ENCODE measurements at places on chromosomes 16 and 17.
A peak's percentile ranks its signal among the peaks of the same experiment; 100 is the strongest.

DNA sequence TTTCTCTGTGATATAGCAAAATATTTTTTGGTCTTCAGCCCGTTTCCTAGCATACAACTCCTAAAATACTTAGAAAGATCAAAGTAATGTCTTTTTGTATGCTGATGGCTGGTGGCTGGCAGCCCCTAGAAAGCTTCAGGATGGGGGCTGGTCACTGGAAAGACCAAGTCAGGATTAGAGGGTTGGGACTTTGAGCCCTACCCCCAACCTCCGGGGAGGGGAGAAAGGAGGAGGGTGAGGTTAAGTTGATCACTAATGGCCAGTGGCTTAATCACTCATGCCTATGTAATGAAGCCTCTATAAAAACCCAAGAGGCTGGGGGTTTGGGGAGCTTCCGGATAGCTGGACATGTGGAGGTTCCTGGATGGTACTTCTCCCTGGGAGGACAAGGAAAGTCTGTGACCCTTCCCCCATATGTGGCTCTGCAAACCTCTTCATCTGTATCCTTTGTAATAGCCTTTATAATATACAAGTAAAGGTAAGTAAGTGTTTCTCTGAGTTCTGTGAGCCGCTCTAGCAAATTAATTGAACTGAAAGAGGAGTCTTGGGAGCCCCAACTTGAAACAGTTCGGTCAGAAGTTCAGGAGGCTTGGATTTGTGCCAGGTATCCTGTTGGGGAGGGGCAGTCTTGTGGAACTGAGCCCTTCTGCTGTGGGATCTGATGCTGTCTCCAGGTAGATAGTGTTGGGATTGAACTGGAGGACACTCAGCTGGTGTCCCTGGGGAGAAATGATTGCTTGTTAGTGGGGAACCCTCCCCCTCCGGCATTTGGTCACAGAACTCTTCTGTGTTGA, 3.5 kb downstream of the SLC7A6 start:
- DNase-seq, result no peak

GRCh38 chr16:74582970-74583369, 23.9 kb downstream of the GLG1 start:
- DNase-seq, result no peak

- DNase-seq, result no peak
These were observed 240.1 kb downstream of the UTP18 start for GRCh38 chr17:51500454-51500853.

GRCh38 chr17:48633266-48633677, 7.1 kb upstream of the HOXB9 start:
- DNase-seq, result no peak

GRCh38 chr16:65353183-65353582, 231.3 kb upstream of the CDH11 start:
- DNase-seq, result no peak

GRCh38 chr16:88568710-88569613, 1.2 kb upstream of the ZC3H18 start:
- DNase-seq, result no peak

DNA sequence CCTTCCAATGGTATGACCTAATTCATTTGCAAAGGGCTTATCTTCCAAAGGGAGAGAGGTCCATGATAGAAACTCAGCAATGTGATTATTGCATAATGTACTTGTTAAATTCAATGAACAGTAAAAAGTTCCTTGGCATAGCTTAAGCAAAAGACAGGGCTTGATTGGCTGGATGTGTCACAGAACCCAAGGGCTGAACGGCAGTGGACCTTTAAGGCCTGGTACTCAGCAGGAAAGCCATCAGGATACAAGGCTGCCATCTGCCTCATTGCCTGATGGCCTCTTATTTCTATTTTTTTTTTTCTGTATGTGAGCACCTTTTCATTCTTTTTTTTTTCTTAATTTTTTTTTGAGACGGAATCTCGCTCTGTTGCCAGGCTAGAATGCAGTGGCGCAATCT, 208.9 kb upstream of the WSCD1 start:
- DNase-seq, result no peak

GRCh38 chr16:10168258-10168657, 14.0 kb downstream of the GRIN2A start:
- DNase-seq, result no peak

GRCh38 chr16:84486126-84486525, 18.3 kb downstream of the MEAK7 start:
- no peak for DNase-seq

DNA sequence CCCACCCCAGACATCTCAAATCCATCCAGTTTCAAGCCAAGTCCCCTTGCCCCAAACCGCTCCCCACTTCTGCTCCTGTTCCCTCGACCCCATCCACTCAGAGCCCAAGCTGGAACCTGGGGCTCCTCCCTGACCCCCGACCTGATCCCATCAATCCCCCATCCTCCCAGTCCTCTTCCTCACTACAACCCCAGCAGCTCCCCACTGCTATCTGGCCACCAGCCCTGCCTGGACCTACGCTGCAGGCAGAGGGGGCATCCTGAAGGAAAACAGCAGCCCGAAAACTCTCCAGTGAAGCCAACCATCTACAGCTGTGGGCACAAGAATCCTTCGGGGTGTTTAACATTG, 3.9 kb downstream of the FDXR start:
- no peak for DNase-seq

DNA sequence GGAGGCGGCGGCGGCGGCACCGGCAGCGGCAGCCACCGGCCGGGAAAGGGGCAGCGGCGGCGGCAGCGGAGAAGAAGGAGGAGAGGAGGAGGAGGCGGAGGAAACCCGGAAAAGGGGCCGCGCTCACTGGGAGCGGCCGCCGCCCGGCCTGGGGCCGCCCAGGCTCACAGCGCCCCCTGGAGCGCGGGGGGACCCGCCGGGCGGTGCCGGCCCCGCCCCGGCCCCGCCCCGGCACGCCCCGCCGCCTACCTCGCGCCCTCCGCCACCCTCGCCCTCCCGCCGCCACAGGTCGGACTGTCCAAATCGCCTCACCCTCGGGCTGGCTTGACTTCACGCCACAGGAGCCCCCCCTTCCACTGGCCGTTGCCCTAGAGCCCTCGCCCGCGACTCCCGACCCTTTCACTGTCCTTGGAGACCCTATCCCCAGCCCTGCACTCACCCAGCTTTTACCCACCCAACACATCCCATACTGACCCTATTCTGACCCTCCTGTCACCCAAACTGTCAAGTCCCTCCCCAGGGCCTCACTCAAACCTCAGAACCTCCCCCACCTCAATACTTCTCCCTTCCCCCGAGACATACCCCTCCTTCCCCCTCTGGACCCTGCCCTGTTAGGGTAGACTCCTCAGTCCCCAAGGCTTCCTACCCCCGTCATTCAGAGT, at the start of gene CSNK2A2:
TSS of gene CSNK2A2 (minus strand) at position 85 of the 662 bp plus-strand sequence. CDS start 370 bp downstream, outside the sequence.
- DNase-seq, result peak; percentile 67

DNA sequence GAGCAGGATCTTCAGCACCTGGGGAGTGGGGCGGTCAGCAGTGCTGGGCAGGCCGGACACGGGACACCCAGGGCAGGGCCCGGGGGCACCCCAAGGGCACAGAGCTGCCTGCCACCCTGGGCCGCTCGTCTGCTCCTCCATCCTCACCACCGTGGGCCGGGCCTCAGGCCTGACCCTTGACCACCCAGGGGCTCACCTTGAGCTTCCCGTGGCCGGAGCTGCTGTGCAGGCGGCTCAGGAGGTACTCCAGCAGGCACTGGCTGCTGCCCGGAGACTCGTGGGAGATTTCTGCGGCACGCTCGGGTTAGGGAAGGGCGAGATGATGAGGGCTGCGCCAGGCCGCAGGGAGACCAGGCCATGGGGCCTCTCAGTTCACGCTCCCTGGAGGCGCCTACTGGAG, 2.1 kb downstream of the TEPSIN start:
- no peak for DNase-seq

DNA sequence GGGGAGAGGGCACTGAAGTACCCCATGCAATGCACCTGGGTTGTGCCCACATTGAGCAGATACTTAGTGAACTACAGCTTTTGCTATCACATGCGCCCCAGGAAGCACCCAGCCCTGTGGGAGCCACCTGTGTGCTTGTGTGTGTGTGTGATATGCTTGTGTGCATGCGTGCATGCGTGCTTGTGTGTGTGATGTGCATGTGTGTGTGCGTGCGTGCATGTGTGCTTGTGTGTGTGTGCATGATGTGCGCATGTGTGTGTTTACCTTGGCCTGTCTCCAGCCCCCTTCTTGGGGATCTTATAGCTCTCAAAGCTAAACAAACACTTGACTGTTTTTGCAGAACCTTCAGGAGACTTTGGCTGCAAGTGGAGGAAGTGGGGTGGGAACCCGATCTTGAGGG, 841 bp downstream of the C16orf89 start:
- no peak for DNase-seq

GRCh38 chr16:14486520-14487303, 143.3 kb downstream of the PARN start:
- no peak for DNase-seq

- no peak for DNase-seq
These were observed 40.5 kb downstream of the ABHD15 start for GRCh38 chr17:29526322-29526721.
